Chondrocyte (in vitro differentiated cells): ENCODE measurements at places on chromosomes 7 and 10.

- no peak for DNase-seq
Observed at GRCh38 chr7:2755531-2755930, 67.5 kb downstream of the AMZ1 start.

DNA sequence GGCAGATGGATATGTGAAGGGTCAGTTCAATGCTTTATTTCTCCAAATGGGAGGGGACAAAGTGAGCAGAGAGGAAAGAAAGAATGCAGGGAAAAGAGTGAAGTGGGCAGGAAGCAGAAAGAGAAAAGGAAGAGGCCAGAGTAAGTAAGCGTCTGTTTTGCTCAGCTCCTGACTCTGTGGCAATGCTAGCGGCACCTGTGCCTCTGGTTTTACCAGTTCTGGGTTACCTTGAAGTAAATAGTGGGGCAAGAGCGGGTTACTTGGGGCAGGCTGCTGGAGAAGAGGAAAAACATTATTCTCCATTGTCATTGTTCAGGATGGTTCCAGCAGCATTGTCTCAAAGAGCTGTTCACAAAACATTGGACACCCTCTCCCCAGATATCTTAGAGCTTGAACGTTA is 1.9 kb downstream of the TAS2R40 start:
- no peak for DNase-seq

GRCh38 chr10:32408690-32409089 is 37.2 kb upstream of the CCDC7 start:
- DNase-seq: no peak

GRCh38 chr7:38142736-38143135 is 35.3 kb upstream of the STARD3NL start:
- DNase-seq: no peak

DNA sequence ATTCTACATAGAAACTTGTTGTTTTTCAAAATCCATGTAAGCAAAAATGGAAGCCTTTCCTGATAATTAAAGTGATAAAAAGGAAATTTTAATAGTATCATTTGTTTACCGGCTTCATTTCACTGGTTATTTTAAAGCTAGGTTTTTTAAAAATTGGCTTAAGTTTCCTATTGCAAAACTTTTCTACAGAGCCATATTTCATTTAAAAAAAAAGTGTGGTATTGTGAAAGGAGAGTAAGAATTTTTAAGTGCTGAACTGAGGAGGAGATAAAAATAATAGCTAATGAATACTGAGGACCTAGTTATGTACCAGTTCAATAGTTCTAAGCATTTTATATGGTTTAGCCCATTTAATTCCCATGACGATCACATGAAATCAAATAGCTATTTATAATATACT is 172.2 kb upstream of the COL1A2 start:
- DNase-seq: no peak
